Stimulated activated effector memory CD8-positive, alpha-beta T cell treated with anti-CD3 and anti-CD28 coated beads, Interleukin-12 subunit alpha, Interleukin-12 subunit beta, amount 100 ng/mL, for 72 hours (primary cell): ENCODE measurements at places on chromosomes 1 and 21.
A peak's percentile ranks its signal among the peaks of the same experiment; 100 is the strongest.

GRCh38 chr1:218985424-218985984 lies 188.2 kb upstream of the LYPLAL1 start:
- DNase-seq, result no peak

DNA sequence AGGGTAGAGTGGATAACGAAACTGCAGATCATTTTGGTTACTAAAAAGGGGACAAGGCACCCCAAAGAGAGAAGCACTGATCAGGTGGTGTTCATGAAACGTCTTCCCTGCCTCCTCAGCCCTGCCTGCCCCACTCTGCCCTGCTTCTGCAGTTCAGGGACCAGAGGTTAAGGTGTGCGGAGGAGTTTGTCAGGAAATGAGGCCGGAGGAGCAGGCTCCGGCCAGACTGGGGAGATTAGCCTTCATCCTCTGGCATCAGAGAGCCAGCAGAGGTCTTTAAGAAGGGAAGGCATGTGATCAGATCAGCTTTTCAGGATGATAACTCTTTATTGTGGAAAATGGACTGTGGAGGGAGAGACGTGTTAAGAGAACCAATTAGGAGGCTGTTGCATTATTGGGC lies 291.9 kb upstream of the NR5A2 start:
- DNase-seq, result no peak

DNA sequence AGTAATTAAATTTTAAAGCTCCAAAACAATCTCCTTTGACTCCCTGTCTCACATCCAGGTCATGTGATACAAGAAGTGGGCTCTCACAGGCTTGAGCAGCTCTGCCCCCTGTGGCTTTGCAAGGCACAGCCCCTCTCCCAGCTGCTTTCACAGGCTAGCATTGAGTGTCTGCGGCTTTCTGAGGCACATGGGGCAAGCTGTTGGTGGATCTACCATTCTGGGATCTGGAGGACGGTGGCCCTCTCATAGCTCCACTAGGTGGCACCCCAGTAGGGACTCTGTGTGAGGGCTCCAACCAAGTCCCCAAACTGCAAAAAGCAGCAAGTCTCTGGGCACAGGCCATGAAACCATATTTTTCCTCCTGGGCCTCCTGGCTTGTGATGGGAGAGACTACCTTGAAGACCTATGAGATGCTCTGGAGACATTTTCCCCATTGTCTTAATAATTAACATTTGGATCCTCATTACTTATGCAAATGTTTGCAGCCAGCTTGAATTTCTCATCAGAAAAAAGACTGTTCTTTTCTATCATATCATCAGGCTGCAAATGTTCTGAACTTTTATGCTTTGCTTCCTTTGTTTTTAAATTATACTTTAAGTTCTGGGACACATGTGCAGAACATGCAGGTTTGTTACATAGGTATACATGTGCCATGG lies 554.1 kb upstream of the OLFM3 start:
- DNase-seq, result no peak

DNA sequence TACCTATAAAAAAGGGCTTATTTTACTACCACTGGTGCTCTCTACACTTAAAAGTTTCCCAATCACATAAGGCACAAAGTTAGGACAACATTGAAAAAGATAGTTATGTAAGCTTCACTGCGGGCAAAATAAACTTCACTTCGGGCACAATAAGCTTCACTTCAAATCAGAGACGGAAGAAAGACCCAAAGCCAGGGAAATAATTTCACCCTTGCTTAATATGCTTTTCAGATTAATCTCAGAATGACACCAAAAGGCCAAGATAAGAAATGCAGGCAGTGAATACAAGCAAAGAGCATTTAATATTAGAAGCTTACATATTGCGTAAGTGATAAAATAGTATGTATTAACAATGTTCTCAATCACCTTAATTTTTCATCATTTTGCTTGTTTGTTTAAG lies 444.2 kb downstream of the SETD4 start:
- no peak for DNase-seq

GRCh38 chr1:178910023-178910422 lies 39.1 kb upstream of the ANGPTL1 start:
- DNase-seq, result no peak

DNA sequence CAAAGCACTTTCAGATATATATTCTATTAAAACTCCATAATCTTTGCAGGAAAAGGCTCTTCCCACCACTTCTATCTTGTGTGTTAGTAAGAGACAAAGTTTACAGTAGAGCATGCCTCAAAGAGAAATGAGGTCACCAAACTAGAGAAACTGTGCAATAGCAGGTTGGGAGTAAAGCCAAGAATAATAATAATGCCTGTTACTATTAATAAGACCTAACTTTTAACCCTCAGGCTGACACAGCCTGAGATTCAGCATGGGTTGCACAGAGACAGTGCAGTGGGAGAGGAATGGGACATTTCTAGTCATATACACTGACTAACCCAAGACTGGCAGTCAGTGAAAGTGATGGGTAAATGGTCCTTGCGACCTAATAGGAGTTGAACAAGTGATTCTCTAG lies 320.2 kb upstream of the NFIA start:
- DNase-seq, result no peak

- no peak for DNase-seq
These were observed 430.0 kb upstream of the KAZN start for GRCh38 chr1:14168326-14169063.

DNA sequence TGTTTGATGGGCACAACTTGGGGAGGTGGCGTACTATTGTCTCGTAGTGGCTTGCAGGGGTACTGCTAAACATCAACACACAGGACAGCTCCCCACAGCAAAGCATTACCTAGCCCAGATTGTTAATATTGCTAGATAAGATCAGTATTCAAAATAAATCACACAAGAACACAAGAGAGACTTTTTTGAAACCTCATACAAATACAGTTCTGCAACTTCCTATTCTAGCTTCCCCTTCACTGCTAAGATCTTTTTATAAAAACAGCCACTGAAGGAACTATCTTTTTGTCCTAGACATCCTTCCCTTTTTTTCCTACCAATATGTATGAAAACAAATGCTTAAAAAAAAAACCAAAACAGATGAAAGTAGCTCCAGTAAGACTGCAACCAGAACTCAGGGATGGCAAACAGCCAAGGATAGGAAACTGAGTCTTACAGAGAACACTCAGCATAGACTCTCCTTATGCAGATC lies 137.8 kb upstream of the KRTAP19-8 start:
- DNase-seq, result no peak

DNA sequence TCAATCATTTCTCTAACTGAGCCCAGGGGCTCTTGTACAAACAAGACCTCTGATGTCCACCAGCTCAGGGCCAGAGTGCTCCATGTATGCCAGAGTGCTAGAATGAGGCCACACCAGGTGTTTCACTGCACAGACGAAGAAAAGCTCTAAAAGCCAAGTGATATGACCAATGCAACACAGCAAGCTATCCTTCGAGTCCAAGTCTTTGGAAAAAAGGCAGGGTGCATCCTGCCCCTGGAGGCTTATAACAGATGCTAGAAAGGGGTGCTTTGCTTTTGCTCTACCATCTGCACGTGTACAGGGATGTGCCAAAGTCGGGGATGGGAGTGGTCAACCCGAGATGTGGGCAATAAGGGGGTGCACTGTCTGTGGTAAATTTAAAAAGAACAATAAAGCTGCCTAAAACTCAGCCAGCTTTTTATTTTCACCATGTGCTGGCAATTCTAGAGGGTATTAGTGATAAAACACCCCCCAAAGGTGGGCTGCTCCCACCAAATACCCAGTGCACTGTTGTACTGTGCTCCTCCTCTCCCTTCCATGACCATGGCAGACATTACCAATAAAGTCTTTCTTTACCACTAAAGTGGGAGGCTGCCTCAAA lies 32.1 kb downstream of the SMIM12 start:
- DNase-seq, result peak; percentile 38

GRCh38 chr1:107794571-107794970 lies 170.4 kb downstream of the VAV3 start:
- no peak for DNase-seq

- no peak for DNase-seq
These were observed 3.1 kb downstream of the LRRC40 start for GRCh38 chr1:70202173-70202758.

- DNase-seq, result peak; percentile 50
These were observed 1.4 kb downstream of the PPM1J start for GRCh38 chr1:112713466-112714312.

DNA sequence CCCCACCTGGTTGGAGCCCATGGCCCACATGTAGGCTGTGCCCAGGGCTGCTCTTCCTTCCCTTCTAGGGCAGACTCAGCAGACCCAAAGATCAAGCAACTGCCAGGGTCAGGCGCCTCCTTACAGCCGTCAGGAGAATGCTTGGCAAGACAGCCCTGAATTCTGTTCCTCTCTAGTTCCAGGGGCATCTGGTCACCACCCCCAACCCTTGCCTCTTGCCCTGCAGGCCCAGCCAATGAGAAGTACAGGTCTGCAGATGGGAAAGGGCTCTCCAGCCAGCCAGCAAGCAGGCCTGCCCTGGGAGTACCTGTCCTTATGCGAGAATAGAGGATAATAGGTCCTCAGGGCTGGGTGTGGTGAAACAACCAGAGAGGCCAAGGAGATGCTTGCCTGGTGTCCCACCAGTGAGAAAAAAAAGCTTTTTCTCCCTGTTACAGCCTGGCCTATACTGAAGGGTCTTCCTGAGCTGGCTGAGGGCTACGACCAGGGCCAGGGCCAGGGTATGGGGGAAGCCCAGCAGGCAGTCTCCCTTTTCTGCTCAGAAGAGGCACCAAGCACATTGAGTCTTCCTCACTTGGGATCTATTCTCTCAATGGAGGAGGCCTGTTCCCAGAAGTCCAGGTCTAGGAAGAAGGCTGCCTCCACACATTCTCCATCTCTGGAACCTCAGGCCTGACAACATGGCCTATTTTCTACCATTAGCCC lies 31.4 kb downstream of the NAV1 start:
- DNase-seq, result no peak

DNA sequence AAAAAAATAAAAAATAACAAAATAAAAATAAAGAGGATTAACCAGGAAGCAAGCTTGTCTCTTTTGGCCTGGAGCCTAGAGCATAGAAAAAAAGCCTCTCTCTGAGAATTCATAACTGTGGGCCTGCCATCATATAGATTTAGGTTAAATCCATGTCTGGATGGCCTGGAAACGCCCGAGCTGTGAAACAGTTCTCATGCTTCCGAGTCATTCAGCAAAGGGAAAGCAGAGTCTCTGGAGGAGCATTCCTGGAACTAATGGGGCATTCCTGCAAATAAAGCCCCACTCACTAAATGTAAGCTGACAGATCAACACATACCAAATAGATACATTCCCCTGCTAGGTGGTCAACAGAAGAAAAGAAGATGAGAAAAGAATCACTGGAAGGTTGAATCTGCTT lies 75.8 kb upstream of the GNG4 start:
- no peak for DNase-seq

- no peak for DNase-seq
These were observed 560.3 kb upstream of the ZP4 start for GRCh38 chr1:238450976-238451375.

- no peak for DNase-seq
These were observed 81.9 kb downstream of the SLC25A24 start for GRCh38 chr1:108117945-108118902.

- peak; percentile 84 for DNase-seq
These were observed 607 bp upstream of the LGR6 start for GRCh38 chr1:202192770-202193613.

DNA sequence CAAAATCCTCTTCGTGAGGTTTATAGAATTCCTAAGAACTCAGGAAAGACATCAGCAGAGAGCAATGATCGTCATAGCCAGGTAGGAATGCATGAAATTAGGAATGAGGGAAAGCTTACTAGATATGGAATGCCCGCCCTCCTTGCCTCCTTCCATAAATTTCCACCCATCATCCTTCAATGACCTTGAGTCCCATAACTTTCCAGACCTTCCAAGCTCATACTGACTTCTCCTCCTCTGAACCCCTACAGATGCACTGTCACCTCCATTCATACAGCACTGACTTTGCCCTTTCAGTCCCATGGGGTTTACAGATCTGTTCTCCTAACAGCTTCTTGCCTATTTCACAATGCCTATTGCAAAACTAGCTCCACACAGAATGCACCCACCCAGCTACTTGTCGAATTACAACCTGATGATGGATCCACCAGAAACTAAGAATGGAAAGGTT lies 23.8 kb upstream of the PPP1R15B start:
- DNase-seq, result no peak

DNA sequence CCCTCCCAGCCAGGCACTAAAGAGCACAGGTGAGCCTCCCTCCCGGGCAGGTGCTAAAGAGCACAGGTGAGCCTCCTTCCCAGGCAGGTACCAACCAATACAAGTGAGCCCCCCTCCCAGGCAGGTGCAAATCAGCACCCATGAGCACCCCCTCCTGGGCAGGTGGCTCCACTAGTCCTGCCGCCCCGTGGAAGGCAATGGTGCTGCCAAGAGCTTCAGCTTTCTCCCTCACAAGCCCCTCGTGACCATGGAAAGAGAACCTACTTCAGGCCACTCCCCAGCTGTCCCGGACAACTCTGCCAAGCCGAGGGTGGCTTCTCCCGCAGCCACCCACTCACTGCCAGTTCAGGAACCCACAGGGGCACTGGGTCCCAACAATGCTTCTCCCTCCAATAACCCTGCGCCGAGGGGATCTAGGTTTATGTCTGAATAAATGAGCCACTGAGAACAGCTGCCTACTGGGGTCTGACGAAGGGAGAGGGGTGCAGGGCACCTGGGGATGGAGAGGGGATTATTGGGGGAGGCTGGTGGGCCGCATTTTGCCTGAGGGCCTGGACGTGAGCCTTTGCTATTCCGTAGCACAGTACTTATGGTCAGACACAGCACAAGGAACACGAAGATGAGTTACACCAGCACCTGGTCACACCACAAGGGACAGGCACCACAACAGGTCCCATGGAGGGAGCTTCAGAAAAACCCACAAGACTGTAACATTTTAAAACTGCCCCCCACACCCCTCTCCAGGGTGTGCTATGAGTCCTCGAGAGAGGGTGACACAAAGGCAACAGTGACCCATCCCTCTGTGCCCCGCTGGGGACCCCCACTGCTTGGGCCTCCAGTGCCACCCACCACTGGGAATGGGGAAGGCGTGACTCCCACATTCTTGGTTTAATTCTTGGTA lies 46.3 kb downstream of the PRDM15 start:
- no peak for DNase-seq

DNA sequence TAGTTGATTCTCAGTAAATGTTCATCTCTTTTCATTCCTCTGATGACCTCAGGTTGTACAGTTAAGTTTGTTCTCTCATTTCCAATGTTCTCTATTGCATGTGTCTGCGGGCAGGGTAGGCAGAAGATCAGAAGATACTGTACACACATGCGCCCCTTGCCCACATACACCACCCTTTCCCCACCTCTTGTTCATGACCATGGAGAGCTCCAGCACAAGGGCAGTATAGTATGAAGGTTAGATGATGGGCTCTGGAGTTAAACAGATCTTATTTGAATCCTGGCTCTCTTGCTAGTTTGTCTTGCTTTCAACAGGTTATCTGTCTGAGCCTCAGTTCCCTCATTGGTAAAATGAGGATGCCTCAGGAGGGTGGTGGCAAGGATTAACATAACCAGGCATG lies 17.8 kb upstream of the PLD5 start:
- no peak for DNase-seq

GRCh38 chr1:228366062-228366865 lies 40.4 kb downstream of the TRIM11 start:
- DNase-seq, result no peak

- DNase-seq, result no peak
These were observed 36.3 kb upstream of the RWDD3 start for GRCh38 chr1:95197616-95198252.
